Activated T-cell treated with anti-CD3 and anti-CD28 coated beads, Interleukin-2, amount 50 U/mL, for 4 hours (primary cell): ENCODE measurements at places on chromosomes 5 and 9. TPM values are rescaled to one million over a fixed set of nuclear protein-coding genes. Genes with fewer than 3 reads are reported as not detected.

The MYMK gene
- not detected for total RNA-seq

The RNF183 gene
- not detected for total RNA-seq

The ACTBL2 gene
- not detected for total RNA-seq

The SCGB3A2 gene
- total RNA-seq: 0.90 TPM

DNA sequence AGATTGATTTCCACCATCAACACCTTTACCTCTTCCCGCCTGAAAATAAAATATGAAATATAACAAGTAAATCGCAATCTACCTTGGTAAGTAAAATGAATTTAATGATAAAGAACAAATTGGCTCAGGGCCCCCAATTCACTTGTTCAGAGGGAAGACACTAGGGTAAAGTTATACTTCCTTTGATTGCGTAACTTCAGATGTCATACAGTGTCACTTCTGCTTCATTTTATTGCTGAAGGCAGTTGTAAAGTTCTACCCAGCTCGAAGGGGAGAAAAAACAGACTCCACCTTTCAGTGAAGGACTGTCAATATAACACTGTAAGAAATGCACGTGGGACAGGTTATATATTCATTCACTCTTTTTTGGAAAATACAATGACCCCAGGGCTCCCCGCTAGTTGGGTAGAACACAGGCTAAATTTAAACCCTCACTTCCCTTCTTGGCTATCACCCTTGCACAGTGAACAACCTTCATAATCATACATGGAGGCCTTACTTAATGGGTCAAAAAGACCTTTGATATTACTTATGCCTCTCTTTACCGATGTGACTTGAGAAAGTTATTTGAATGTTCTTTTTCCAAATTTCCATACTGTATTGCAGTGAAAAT is 848.8 kb downstream of the MAT2B start:
- no peak for DNase-seq

The GNG10 gene
- 20.2 TPM for total RNA-seq

The UBE2QL1 gene
- total RNA-seq: not detected

The ALDH7A1 gene
- total RNA-seq: 1.4 TPM

DNA sequence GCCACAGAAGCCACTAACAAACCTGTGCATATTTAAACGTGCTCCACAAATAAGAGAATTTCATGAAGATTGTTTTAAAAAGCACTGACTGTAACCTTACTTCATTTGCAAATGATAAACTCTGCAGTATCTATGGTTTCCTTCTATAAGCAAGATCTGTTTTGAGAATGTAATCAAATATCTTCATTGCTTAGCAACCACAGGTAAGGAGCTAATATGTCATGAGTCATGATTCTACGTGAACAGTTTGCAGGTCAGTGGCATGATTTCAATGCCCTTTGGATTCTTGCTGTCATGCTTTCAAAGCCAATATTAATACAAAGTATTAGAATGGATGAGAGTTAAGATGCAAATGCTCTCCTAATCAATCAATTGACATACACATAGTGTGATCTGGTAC is 325.0 kb downstream of the EDIL3 start:
- no peak for DNase-seq

The ANKRD18B gene
- total RNA-seq: not detected

- no peak for DNase-seq
Measured at GRCh38 chr9:92439921-92440750, 15.9 kb upstream of the OMD start.

The ST8SIA4 gene
- total RNA-seq: 27.2 TPM
